Thymus (tissue), 14 donors: ENCODE measurements at places on chromosomes 2 and 18. TPM values are rescaled to one million over a fixed set of nuclear protein-coding genes. Genes with fewer than 3 reads are reported as not detected.

GRCh38 chr18:57909620-57910019 is 106.5 kb upstream of the ATP8B1 start:
- DNase-seq = no peak

GRCh38 chr2:160492401-160493226 is 993 bp downstream of the RBMS1 start:
- DNase-seq = peak; percentile 23

GRCh38 chr2:168138901-168139300 is 108.5 kb downstream of the STK39 start:
- DNase-seq = no peak

SDC1 gene
- 18.9 TPM for polyA plus RNA-seq

ZAP70 gene
- polyA plus RNA-seq = 217 TPM

DNA sequence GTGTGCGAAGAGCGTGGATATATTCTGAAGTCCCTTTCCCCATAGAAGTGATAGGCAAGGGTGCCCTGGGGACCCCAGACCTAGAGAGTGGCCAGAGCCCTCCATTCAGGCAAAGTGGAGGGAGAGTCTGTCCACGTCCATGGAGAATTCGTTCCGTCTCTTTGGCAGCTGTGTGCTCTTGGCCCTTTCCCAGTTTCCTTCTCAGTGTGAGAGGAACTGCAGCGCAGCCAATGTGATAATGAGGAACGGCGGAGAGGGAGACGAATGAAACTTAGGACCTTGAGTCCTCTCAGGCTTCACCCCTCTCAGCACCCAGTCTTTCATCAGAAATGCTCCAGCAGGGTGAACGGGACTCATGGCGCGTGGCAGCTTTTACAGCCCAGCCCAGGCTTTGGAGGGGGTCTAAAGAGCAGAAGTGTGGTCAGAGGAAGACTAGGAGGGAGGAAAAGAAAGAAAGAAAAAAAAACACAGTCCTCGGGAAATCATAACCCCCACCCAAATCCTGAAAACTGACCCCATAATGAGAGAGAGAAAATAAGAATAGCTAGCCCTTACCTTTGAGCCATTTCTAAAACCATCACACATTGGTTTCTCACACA is 95.0 kb upstream of the RIOK3 start:
- no peak for DNase-seq

- DNase-seq = no peak
Measured at GRCh38 chr2:222057347-222058073, 241.3 kb downstream of the PAX3 start.

NLRC4 gene
- polyA plus RNA-seq = 2.9 TPM
